ENCODE measurements at places on chromosomes 5 and 9.

- DNase-seq: no peak
Measured at GRCh38 chr9:124786881-124787573, 10.1 kb downstream of the OLFML2A start.

GRCh38 chr5:1525624-1526189 is 1.9 kb upstream of the LPCAT1 start:
- DNase-seq: no peak

DNA sequence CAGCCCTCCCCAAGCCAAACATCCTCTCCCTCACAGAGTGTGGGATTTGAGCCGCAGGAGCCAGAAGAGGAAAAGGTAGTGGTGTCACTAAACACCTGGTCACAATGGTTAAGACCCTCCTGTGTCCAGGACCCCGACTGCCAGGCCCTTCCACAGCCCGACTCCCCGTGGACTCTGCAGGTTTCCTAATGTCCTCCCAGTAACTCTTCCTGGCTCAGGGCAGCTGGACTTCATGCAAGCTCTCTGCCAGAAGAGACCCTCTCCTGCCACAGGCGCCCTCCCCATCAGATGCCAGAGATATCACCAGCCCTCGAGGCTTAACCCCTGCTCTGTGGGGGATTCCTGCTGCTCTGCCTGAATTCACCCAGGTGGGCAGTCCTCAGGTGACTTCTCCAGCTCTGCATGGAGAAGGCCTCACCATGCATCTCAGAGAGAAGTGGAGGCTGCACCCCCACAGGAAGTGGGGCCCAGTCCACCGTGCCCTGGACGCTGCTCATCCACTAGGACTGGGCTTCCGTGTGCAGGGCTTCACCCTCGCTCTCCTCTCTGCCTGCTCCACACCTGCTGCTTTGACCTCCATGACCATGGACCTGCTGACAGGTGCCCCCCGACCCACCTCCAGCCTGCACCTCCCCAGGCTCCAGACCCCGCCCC is 111.2 kb downstream of the ADAMTS2 start:
- DNase-seq: no peak

GRCh38 chr9:111438541-111439235 is 45.5 kb downstream of the ECPAS start:
- no peak for DNase-seq

DNA sequence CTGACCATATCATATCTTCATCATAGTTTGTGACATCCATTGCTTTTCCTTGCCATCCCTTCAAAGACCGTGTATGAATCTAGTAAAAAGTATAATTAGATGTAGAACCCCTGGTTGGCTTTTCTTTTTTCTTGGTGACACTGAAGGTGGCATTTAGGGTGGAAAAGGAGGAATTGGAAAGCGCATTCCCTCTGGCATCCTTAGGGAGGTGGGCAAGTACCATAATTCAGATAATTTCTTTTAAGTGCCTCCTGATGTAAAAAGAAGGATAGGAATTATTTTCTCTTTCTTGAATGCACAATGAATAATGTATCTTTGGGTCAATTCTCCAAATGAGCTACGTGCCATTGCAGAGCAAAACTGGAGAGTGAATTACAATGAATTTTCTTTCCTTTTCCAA is 73.2 kb upstream of the SMARCA2 start:
- no peak for DNase-seq

GRCh38 chr5:178295589-178295988 is 63.0 kb upstream of the PHYKPL start:
- DNase-seq: no peak

DNA sequence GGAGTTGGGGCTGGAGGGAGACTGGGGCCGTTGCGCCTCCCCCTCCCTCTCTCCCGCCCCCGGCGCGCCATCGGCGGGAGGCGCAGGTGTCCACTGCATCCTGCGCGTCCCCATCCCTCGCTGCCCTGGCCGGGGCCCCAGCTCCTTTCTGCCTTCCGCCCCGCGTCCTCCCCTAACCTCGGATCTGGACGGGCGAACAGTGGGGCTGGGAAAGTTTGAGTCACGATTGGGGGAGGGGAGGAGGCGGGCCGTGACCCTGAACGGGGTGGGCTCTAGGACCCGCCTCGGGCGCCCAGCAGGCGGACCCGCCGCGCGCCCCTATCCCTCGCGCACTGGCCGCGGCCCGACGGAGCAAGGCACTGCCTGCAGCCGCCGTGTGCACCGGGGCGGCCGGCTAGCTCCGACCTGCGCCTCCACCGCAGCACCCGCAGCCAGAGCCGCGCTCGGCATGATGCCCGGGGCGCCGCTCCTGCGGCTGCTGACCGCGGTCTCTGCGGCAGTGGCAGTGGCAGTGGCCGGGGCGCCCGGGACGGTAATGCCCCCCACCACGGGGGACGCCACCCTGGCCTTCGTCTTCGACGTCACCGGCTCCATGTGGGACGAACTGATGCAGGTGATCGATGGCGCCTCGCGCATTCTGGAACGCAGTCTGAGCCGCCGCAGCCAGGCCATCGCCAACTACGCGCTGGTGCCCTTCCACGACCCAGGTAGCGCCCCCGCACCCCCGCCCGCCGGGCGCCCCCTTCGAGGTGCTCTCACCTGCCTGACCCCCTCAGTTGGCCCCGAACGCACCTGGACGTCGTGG is at the start of gene HMCN2:
TSS of gene HMCN2 (plus strand) at position 330 of the 805 bp plus-strand sequence. CDS start at position 449, 119 bp downstream.
- DNase-seq: no peak

GRCh38 chr5:45648744-45649143 is 47.4 kb downstream of the HCN1 start:
- DNase-seq: no peak

- peak; percentile 43 for DNase-seq
Measured at GRCh38 chr9:130451509-130452388, 7.0 kb downstream of the ASS1 start.

DNA sequence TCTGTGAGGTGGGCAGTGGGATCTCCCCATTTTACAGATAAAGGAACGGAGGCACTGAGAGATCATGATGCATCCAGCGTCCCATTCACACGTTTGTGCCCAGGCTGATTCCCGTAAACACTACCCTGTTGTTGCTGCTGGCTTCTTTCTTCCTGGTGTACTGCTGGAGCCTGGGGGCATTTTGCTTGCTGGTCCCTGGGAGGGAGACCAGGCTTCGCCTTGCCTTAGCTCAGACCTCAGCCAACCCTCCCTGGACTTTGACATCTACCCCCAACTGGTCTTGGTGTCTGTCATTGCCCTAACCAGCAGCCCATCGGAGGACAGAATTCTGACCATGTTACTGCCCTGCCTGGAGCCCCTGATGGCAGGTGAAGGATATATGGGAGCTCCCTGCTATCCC is 82.4 kb downstream of the ZNF618 start:
- DNase-seq: no peak

- DNase-seq: no peak
Measured at GRCh38 chr5:50965654-50966375, 299.4 kb downstream of the PARP8 start.

All from H54 (cell line).